ENCODE measurements at places on chromosomes 12 and 14. TPM values are rescaled to one million over a fixed set of nuclear protein-coding genes. Genes with fewer than 3 reads are reported as not detected.

- DNase-seq = no peak
Measured at GRCh38 chr12:19306366-19306765, 132.9 kb upstream of the AEBP2 start.

DNA sequence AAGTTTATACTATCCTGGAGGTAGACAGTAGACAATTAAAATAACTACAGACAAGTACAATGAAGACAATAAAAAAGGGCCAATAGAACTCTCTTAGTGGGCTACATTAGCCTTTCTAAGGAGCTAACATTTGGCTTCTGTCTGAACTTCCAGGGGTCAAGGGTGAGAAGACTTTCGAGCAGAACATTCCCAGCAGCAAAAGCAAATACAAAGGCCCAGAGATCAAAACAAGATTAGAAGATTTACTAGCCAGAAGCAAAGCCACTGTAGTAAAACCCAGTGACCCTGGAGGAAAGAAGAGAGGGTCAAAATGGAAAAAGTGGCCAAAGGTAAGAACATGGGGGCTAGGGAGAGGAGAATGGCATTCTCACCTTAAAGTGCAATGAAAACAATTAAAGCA, 63.2 kb downstream of the ATP2B1 start:
- DNase-seq = peak; percentile 39

DNA sequence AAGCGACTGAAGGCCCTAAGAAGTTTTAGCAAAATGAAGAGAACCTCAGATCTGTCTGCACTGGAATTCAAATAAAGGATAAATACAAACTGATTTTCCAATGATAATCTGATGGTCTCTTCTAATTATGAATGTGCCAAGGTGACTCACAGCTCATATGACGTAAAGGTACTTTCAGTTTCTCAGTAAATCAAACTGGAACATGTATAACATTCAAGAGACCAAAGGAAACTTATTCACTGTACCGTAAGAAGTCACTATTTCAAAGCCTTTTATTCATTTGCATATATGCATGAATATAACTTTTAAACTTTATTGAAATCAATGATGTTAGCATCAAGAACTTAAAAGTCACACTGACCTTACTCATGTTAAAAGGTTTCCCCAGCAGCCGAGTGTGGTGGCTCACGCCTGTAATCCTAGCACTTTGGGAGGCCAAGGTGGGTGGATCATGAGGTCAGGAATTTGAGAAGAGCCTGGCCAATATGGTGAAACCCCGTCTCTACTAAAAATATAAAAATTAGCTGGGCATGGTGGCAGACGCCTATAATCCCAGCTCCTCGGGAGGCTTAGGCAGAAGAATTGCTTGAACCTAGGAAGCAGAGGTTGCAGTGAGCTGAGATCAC, 52.2 kb downstream of the ATXN2 start:
- peak; percentile 48 for DNase-seq

PLEKHD1 gene
- total RNA-seq = not detected

APOLD1 gene
- total RNA-seq = 14.7 TPM

SERPINA4 gene
- total RNA-seq = not detected

SLC22A17 gene
- total RNA-seq = 14.8 TPM

OVCH1 gene
- under 0.01 TPM for total RNA-seq

All from fibroblast of villous mesenchyme (primary cell).